Lung (tissue), 17 donors: ENCODE measurements at places on chromosomes 7 and 10.

GRCh38 chr7:47942132-47942531 lies 6.1 kb downstream of the PKD1L1 start:
- DNase-seq: no peak

DNA sequence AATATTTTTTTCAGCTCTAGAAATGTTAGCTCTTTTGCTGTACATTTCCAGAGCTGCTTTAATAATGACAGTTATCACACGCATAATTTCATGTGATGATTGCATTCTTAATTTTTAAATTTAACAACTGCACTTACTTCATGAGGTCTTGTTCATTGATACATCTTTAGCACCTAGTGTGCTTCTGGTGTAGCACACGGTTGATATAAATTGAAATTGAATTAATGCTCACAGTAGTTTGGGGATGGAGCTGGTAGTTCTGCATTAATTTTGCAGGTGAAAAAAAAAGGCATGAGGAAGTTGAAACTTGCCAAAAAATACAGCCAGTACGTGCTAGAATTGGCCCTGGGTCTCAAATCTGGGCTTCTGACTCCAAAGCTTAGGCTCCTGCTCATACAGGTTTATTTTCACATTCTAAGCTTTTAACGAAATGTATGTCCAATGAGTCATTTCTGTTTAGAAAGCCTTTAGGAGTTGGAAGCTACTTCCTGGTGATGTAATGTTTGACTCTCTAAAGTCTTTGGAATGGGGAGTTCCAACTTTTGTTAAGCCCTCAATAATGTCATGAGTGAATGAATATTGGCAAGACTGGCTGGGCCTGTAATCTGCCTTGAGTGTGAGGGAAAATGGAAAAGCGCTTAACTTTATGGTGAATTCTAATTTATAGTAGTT lies 62.5 kb downstream of the DAGLB start:
- DNase-seq: no peak

DNA sequence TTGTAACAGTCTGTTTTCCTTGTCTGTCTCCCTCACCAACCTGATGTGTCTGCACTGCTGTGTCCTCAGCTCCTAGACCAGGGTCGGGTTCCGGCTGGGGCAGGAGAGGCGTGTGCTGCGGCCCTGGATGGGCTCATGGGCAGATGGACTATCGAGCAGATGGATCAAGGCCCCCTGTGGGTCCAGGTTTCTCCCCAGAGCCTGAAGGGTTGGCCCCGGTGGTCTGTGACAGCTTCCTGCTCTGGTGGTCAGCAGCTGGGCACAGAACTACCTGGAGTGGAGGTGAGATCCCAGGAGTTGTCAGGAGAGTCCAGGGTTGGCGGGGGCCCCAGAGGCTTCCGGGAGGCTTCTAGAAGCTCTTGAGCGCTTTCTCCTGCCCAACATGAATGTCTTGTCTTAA lies 75.1 kb downstream of the GRK5 start:
- no peak for DNase-seq

DNA sequence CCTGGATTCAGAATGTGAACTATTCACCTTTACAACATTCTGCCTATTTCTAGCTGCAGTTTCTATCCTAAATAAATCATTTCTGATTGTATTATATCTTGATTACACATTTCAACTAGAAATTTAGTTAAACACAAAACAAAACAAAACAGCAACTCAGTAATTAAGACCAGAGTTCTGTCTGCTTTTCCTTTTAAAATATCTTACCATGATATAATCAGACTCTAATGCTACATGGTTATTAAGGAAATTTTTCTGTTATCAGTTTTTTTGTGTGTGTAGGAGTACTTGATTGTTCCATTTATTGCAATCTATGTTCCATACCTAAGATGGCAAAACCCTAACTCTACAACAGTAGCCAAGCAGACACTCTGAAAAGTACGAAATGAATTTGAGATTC lies 663.3 kb downstream of the NRG3 start:
- no peak for DNase-seq

- DNase-seq: peak; percentile 58
Observed at GRCh38 chr7:31304446-31304845, 36.1 kb downstream of the NEUROD6 start.

DNA sequence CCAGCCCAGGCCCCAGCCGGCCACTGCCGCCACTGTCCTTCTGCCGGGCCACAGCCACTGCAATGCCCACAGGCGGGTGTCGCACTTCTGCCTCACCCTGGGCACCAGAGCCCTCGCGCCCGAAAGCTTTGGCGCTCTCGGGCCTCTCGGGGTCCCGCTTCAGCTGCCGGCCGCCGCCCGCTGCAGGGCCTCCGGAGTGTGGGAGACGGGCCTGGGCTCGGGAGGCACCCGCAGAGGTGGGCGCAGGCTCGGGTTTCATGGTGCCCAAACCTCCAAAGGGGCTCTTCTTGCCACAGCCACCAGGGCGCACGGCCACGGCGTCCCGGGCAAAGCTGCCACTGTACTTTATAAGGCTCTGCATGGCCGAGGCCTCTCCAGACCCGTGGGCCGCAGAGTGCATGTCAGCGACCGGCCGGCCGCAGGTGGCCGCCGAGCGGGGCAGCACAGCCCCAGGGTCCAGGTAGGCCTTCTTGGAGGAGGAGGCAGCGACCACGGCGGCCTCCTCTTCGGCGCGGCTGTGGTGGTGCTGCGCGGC lies 35.9 kb downstream of the TNRC18 start:
- DNase-seq: no peak

DNA sequence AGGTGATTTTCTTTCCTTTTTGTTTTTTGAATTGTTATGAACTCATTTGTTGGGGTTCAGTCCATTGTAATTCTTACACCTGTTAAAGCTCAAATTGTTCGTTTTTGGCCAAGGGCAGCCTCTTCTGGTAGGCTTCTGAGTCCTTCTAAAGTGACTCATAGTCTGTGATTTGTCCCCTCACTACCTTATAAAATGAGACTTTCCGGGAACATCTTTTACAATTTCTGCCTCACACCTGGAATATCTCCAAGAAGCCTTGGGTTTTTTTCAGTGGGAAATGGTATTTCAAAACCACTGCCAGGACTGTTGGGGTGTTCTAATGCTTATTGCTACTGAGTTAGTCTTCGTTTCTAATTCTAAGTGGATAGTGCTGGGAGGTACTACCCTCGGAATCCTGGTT lies 56.7 kb downstream of the BMPR1A start:
- no peak for DNase-seq

DNA sequence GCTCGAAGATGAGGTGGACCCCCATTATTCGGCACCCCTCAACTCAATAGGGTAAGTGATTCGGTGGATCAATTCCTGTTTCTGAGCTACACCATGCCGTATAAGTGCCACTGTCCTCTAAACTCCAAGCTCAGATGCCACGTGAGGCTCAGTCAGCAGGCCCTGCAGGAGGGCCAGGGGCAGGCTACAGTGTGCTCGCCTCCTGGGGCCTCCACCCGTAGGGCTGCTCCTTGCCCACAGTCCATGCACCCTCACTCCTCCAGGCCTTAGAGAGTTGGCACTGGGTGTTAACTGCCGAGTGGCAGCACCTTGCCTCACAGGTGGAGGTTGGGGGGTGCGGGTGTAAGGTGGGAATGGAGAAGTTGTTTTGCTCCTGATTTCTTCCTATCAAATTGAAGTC lies 12.1 kb downstream of the C10orf53 start:
- DNase-seq: no peak

GRCh38 chr10:44723082-44723481 lies 188.1 kb upstream of the TMEM72 start:
- DNase-seq: no peak

DNA sequence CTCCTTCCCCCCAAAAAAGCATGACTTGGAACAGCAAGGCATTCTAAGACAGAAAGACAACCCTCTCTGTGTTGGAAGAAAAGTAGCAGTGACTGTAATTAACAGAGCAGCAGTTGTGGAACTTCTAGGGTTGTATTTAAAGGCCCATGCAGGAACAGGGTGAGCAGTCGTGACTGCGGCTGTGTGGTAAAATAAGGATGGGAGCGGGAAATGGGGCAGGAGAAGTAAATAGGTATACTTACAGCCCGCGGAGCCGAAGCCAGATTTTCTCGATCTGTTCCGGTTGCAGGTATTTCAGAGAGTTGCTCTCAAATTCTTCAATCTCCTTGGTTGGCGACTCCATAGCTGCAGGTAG lies 179 bp downstream of the PDE1C start:
- no peak for DNase-seq

- no peak for DNase-seq
Observed at GRCh38 chr10:124236136-124236535, 142.7 kb upstream of the CHST15 start.
